Liver (tissue), 10 donors: ENCODE measurements at places on chromosomes 6 and 20. TPM values are rescaled to one million over a fixed set of nuclear protein-coding genes. Genes with fewer than 3 reads are reported as not detected.
A peak's percentile ranks its signal among the peaks of the same experiment; 100 is the strongest.

GRCh38 chr6:44489910-44490604 is 102.6 kb downstream of the CDC5L start:
- H3K36me3 ChIP-seq = no peaks in the 10 kb centered on the region
- no peak for DNase-seq
- no peaks in the 10 kb centered on the region for H3K4me1 ChIP-seq
- H3K27me3 ChIP-seq = peaks cover 7% of the 10 kb centered on the region
- no peak overlapping the region for H3K27ac ChIP-seq

- DNase-seq = no peak
- no peaks in the 10 kb centered on the region for H3K27me3 ChIP-seq
- no peaks in the 10 kb centered on the region for H3K4me1 ChIP-seq
- no peaks in the 10 kb centered on the region for H3K36me3 ChIP-seq
These were observed 5.6 kb downstream of the FILIP1 start for GRCh38 chr6:75488033-75488432.

- no peak overlapping the region for H3K4me3 ChIP-seq
- H3K27me3 ChIP-seq = no peaks in the 10 kb centered on the region
- DNase-seq = no peak
- H3K4me1 ChIP-seq = no peaks in the 10 kb centered on the region
These were observed 24.9 kb upstream of the PLN start for GRCh38 chr6:118523216-118523615.

DNA sequence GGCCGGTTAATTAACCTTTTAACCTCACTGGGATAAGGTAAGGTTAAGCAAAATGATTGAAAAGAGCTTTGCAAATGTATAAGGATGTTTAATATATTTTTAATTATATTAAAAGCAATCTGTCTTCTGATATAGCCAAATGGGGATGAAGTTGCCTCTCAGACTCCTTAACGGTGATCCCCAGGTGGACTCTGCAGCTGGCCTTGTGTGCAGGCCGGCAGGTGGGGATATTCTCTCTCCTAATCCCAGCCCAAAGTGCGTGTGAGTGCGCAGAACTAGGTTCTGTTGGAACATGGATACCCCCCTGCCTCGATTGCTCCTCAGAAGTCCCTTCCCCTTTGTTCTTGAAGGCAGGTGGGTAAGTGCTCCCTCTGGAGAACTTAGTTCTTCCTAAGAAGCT is 100.0 kb downstream of the NDUFAF5 start:
- no peaks in the 10 kb centered on the region for H3K4me1 ChIP-seq
- no peak for DNase-seq
- H3K27me3 ChIP-seq = peaks cover 4% of the 10 kb centered on the region
- H3K4me3 ChIP-seq = no peak overlapping the region
- H3K27ac ChIP-seq = no peak overlapping the region

- H3K27me3 ChIP-seq = no peaks in the 10 kb centered on the region
- H3K27ac ChIP-seq = peak overlapping the region; percentile 91
- peak overlapping the region; percentile 50 for H3K4me3 ChIP-seq
- DNase-seq = no peak
- H3K4me1 ChIP-seq = peaks cover 10% of the 10 kb centered on the region
These were observed 1.1 kb downstream of the ITCH start for GRCh38 chr20:34364223-34364506.

GRCh38 chr6:106884576-106884975 is 90.0 kb downstream of the CD24 start:
- no peak overlapping the region for H3K27ac ChIP-seq
- H3K36me3 ChIP-seq = no peaks in the 10 kb centered on the region
- no peak overlapping the region for H3K4me3 ChIP-seq
- no peak for DNase-seq
- H3K27me3 ChIP-seq = no peaks in the 10 kb centered on the region
- H3K4me1 ChIP-seq = no peaks in the 10 kb centered on the region

- H3K36me3 ChIP-seq = no peaks in the 10 kb centered on the region
- no peaks in the 10 kb centered on the region for H3K27me3 ChIP-seq
- no peak for DNase-seq
- H3K27ac ChIP-seq = no peak overlapping the region
These were observed 207.1 kb downstream of the NFATC2 start for GRCh38 chr20:51335329-51335841.

Gene SMLR1
- 38.4 TPM for total RNA-seq

Gene SLX4IP
- total RNA-seq = 3.1 TPM

Gene HRH3
- not detected for total RNA-seq

Gene SLC22A7
- total RNA-seq = 495 TPM

Gene CTSA
- total RNA-seq = 45.6 TPM
